ENCODE measurements at places on chromosomes 12 and 14. TPM values are rescaled to one million over a fixed set of nuclear protein-coding genes. Genes with fewer than 3 reads are reported as not detected.

The CELA1 gene
- total RNA-seq, result not detected

The SYT1 gene
- 6.8 TPM for total RNA-seq

The PROX2 gene
- total RNA-seq, result not detected

The BCL2L14 gene
- not detected for total RNA-seq

The OTUB2 gene
- total RNA-seq, result 0.97 TPM

The IL26 gene
- total RNA-seq, result not detected

The PTPRB gene
- 92.9 TPM for total RNA-seq

The OTOGL gene
- total RNA-seq, result 1.8 TPM

The CLEC9A gene
- total RNA-seq, result not detected

The GPR132 gene
- not detected for total RNA-seq

The CD27 gene
- total RNA-seq, result not detected

The APOF gene
- not detected for total RNA-seq

The KRT8 gene
- 10.6 TPM for total RNA-seq

The TNFRSF1A gene
- 36.5 TPM for total RNA-seq

The AKAP3 gene
- total RNA-seq, result 0.97 TPM

The NDUFB1 gene
- 130 TPM for total RNA-seq

The HSPB8 gene
- 0.91 TPM for total RNA-seq
